Stimulated activated CD8-positive, alpha-beta memory T cell treated with anti-CD3 and anti-CD28 coated beads, Interleukin-4, amount 100 ng/mL, for 48 hours (primary cell): ENCODE measurements at places on chromosomes 6 and 20.
A peak's percentile ranks its signal among the peaks of the same experiment; 100 is the strongest.

GRCh38 chr6:8904754-8905153 is 469.4 kb upstream of the SLC35B3 start:
- no peak for DNase-seq

DNA sequence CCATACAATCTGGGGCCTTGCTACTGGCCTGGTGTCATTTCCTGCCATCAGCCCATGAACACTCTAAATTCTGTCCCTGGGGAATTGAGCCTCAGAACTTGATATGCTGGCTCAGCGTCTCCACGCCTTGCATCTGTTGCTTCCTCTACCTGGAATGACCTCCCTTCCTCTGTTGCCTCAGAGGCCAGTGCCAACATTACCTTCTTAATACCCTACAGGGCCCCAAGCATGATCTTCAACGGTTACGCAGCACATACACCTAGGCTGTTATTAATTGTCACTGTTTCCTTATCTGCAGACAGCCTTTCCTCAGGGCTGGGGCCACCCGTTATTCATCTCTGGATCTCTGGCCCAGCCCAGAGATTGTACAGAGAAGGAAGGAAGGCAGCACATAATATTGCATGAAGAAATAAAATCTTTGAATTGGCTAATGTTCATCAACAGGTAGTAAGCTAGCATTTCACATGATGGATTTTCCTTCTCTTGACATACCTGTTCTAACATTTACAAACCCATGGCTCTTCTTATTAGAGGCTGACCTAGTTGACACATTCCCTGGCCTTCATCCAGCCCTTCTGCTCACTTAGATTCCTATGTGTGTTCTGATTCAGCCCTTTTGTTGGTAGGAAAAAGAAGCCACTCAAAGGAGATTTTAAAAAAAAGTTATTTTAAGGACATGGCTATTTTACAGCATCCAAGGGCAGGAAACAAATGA is 8.4 kb upstream of the RNF182 start:
- no peak for DNase-seq

GRCh38 chr6:158506601-158507000 is 53.3 kb upstream of the TMEM181 start:
- DNase-seq = no peak

DNA sequence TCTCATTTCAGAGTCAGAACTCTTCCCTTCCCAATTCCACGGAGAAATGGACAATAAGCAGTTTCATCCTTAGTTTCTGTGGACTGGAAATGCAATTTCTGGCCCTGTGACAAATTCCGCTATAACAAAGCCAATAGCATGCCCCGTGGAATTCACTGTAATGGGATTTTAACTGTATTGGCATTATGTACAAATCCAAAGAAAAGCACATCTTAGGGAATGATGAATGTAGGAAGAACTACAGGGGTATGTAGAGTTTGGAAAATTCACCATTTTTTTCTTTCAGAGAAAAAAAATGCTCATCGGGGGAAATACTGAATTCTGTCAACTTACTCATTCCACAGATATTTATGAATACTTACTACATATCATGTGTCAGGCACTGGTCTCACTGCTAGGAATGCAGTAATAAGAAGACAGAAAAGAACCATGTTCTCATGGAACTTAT is 43.5 kb downstream of the KIF6 start:
- DNase-seq = no peak

GRCh38 chr6:38493931-38494547 is 145.7 kb downstream of the BTBD9 start:
- DNase-seq = peak; percentile 91

- DNase-seq = no peak
Observed at GRCh38 chr6:53011979-53012378, 16.9 kb upstream of the GSTA4 start.

DNA sequence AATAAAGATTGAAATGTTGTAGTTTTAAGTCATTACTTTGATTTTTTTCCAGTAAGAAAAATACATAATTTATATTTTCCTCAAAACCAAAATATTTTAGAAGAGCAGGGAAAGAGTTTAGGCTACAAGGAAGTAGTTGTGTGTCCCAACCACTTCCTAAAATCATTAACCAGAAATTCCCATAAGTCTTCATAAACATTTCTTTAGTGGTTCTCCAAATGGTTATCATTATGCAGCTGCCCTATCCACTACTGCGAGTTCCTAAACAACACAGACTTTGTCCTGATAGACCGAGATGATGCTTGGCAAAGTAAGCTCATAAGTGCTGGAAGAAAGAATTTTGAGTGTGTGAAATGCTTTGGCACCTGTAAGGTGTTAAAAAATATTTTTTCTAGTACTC is 93.6 kb downstream of the ARMC2 start:
- DNase-seq = no peak

GRCh38 chr6:42511803-42512422 is 51.9 kb upstream of the UBR2 start:
- DNase-seq = no peak

GRCh38 chr6:134642279-134642678 is 307.6 kb downstream of the ALDH8A1 start:
- no peak for DNase-seq

DNA sequence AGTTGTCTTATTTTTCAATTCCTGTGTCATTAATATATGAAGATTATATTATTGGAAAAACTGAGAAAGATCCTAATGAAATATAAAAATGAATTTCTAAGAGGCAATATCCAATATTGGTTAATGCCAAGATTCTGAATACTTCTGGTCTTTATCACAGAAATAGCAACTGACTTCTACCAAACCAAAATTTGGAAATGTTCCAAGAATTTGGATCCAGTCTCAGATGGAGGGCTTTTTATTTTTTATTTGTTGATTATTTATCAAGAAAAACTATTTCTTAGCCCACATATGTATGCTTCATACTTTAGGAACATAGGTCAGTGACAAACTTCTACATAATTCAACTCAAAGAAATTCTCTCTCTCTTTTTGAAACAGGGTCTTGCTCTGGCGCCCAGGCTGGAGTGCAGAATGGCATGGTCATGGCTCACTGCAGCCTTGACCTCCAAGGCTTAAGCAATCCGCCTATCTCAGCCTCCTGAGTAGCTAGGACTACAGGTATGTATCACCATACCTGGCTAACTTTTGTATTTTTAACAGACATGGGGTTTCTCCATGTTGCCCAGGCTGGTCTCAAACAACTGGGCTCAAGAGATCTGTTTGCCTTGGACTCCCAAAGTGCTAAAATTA is 13.1 kb downstream of the NUP43 start:
- DNase-seq = no peak

DNA sequence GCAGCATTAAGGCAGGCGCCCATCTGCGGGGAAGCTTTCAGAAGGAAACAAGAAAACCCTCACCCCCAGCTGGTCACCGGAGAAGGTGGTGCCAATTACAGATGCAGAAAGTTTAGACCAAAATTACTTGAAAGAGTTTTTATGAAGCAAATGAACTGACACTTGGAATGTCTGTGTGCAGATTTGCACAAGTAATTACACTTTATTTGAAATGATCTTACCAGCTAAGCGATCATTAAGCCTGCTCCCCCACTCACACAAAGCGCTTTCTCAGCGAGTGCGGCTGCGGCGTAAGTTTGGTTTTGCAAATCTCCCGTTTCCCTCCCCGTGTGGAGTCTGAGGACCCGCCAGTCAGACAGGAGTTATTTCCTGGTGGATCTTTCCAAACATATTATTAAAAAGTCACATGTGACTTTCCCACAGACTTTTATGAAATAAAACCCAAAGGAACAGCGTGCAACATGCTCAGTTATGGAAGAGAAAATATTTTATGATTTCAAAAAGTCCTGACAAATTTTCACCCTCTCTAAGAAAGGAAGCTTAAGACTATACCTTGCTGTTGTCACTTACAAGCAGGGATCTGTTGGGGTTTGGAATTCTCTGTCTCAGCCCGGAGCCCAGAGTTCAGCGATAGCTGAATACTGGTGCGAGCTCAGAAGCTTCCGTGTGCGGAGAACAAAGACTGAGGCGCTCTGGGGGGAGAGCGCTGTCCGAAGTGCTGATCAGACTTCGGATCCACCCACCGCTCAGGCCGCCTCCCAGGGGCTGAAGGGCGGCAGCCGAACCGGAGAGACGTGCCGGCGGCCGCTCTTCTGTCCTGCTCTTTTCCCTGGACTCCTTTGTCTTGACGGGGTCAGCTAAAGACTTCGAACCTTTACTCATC is 2.7 kb upstream of the MYT1 start:
- DNase-seq = peak; percentile 51

- no peak for DNase-seq
Observed at GRCh38 chr6:87754828-87755227, 52.8 kb upstream of the AKIRIN2 start.
